Activated CD4-positive, alpha-beta T cell treated with anti-CD3 and anti-CD28 coated beads, Interleukin-2, Interleukin-4, amounts not matched to agents 100 ng/mL and 50 ng/mL, durations not matched to agents 16 hours and 8 hours (primary cell): ENCODE measurements at places on chromosomes 5 and 9.

GRCh38 chr9:97905228-97905627 is 17.1 kb downstream of the TRMO start:
- peak; percentile 56 for DNase-seq

- no peak for DNase-seq
Observed at GRCh38 chr5:124697933-124698591, 48.4 kb downstream of the ZNF608 start.

GRCh38 chr9:88942411-88942810 is 48.9 kb upstream of the S1PR3 start:
- no peak for DNase-seq

DNA sequence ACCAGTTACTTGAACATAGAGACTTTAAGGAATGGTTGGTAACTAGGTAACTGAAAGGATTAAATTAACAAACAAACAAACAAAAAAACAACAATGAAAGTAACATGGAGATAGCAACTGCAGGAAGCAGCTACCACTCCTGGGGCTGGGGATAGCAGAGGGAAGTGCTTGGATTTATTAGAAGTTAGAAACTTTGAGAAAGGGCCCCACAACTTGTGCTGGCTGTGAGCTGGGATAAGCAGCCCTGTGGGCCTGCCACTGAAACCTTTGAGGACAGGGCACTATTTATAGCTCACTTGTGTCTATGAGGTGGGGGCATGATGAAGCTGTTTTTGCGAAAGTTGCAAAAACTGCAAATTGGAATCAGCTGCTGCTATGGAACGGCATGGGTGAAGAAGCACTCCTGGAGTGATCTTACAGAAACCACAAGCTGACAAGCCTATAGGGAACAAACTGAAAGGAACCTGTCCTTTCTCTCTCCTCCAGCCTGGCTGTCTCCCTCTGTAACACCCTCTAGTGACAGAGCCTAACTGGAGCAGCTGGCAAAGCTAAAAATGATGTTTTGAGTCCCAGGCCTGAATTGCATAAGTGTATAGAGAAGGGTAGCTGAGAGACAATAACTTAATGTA is 91.4 kb upstream of the RANBP6 start:
- DNase-seq: peak; percentile 1

DNA sequence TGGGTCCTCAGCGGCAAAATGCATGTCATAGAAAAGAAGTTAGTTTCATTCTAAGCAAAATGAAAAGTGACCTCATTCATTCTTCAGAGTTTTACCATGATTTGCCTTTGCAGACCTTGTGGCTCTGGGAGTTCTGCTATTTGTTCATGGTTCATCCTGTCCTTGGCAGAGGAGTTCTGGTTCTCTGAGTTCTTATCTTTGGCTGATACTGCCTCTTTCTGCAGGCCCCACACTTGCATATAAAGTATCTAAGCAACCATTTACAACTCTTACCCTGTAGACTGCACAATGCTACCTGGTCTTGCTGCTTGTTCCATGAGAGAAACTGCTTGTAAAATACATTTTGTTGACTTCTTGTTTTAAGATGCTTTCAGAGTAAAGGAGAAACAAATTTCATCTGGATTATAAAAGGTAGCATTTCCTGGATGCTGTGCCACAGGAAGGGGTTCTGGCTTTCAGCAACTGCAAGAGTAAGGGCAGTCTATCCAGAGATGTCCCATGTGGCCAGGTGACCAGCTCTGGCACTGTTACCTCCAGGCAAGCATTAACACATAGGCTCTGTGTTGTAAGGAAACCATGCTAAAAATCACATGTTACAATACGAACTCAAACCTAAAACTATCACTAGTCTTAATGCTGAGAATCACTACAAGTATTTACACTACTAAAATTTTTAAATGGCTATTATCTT is 513.2 kb downstream of the SPOCK1 start:
- DNase-seq: no peak

DNA sequence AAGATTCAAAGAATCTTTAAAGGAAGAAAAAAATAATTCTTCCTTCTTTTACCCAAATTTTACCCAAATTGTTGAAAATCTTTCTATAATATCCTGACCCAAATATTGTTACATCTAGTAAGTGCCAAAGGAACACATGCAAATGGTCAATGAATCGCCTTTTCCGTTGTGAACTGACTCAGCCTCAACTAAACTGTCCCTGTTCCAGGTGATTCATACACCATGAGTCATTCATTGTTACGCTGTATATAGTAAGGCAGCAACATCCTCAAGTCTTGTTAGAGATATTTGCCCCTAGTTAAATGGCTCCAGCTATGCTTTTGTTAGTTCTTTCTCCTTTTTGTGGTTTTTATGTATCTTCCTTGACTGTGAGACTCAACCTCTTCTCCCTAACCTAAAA is 9.7 kb downstream of the PTGER4 start:
- DNase-seq: peak; percentile 87

- DNase-seq: no peak
Observed at GRCh38 chr9:30605936-30606335, 1778.5 kb upstream of the ACO1 start.

GRCh38 chr5:38612851-38613250 is 56.4 kb upstream of the LIFR start:
- DNase-seq: no peak

DNA sequence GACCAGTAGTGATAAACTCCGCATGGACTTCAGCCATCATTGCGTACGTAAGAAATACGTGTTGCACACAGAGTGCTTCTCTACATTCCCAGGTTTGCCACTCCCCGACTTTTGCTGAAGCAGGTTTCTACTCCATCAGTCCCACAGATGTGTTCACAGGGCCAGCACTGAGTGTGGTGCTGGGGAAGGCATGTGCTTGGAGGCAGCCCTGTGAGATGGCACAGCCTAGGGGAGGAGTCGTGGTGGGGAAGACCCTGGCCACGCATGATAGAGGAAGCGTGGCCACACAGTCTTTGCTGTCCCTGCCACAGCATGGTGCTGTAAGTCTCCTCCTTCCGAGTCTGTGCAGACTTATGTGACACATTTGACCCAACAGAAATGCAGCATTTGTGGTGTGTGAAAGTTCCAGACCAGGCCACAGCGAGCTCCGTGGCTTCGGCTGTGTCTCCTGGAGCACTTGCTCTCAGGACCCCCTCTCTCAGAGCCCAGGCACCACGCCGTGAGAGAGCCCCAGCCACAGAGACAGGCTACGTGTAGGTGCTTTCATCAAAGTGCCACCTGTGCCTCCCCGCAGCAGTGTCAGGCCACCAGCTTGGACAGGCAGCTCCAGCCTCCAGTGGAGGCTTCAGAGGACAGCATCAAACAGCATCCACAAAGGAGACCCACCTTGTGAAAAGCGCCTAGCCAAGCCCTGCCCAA is 197.8 kb downstream of the AUH start:
- no peak for DNase-seq

DNA sequence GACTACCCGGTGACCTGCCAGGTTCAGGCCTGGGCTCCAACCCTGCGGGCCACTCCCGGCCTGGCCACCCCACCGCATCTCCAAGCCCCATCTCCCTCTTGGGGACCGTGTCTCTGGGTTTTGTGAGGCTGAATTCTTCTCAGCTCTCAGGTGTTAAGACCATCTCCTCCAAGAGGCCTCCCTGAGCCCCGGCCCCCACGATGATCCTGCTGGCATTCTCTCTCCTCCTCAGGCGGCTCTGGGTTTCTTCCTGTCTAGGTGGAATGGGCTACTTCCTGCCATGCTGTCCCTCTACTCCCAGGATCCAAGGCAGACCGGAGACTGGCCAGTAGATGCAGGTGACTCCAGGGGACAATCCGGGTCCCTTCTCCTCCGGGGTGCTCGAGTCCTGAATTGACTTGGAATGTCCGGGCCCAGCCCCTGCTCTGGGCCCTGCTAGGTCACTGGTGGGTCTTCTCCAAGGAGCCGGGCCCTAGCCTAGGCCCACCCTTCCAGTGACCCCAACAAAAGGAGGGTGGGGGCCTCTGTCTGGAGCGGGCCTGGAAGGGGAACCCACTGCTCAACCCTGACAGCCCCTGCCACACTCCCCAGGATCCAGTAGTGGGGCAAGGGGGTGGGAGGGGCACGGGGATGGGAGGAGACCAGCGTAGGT is 219.8 kb downstream of the C9orf50 start:
- DNase-seq: no peak

DNA sequence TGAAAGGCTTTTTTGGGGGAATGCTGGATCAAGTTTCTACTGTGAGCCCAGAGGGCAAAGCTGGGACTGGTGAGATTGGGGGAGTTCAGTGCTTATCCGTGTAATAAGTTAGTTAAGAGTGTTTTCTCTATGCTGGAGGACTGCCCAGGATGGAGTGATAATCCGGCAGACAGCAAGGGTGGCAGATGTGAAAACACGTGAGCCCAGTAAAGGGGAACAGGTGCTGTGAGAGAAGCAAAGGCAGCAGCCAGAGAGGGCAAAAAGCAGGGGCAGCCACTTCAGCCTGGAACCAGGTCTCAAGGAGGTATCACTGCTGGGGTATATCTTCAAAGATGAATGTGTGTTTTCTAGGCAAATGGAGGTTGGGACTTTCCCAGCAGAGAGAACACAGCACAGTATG is 53.9 kb downstream of the GALNT10 start:
- no peak for DNase-seq

DNA sequence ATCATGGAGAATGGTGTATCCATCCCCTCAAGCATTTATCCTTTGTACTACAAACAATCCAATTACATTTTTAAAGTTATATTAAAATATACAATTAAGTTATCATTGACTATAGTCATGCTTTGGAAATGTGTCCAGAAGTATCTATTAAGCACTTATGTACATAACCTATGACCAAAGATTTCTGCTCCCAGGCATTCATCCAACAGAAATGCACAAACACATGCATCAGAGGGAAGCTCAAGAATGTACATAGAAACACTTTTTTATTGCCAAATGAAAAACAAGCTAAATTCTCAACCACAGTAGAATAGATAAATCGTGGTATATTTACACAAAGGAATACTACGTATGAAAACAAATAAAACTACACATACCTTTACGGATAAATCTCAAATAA is 700.5 kb upstream of the ZNF608 start:
- no peak for DNase-seq

- DNase-seq: no peak
Observed at GRCh38 chr9:116165912-116166311, 12.3 kb downstream of the PAPPA start.

GRCh38 chr9:3012842-3013241 is 168.9 kb upstream of the PUM3 start:
- no peak for DNase-seq

- DNase-seq: no peak
Observed at GRCh38 chr5:164296603-164297080, 791.2 kb downstream of the MAT2B start.

GRCh38 chr5:172897481-172898217 is 61.6 kb upstream of the RPL26L1 start:
- DNase-seq: no peak

DNA sequence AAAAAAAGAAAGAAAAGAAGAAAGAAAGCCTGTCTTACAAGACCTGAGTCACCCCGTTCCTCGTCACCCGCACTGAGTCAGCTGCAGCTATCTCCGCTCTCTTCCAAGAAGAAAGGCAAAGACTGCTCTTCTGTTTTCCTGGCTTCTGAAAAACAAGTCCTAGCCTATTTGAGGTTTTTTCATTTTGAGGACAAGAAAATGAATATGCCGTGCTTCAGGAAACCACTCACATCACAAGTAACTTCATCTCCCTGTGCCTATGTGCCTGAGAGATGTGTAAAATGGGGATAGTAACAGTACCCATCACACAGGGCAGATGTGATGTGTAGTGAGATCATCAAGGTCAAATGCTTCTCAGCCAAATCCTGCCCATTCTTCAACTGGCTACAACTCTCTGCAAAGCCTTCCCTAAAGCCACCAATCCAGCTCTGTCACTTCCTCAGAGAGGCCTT is 78.4 kb downstream of the GLDC start:
- DNase-seq: peak; percentile 66

DNA sequence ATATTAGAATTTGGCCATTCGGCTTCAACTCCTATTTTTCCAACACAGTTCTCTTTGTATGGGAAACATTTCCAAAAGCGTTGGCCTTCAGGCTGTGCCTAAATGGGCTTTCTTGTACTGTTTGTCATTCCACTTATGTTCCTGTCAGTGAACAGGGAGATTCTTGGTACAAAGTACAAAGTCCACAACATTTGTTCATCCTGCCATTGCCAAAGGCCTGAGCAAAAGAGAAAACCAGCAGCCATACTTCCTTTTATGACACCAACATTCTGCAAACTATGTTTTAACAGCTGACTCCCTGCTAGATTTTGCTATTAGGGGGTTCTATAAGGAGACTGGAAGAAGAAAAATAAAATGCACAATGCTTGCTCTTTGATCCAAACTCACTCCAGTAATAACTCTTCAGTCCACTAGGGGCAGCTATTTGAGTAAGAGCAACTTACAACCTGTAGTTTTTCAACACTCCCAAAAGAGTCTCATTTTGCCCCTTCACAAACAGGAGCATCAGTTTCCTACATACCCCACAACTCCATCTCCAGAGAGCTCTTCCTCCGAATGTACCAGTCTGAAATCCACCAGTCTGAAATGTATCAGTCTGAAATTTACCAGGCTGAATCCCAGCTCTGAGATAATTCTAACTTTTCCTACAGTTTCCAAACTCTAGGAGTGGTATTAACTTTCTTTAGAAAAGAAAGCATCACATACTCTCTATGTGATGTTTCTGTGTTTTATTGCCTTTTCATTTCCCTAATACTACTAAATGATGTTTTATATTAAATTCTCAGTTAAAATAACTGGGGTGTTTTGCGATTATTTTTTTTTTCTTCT is 693.8 kb downstream of the DNAH5 start:
- peak; percentile 5 for DNase-seq

- no peak for DNase-seq
Observed at GRCh38 chr5:8912106-8912505, 633.8 kb downstream of the SEMA5A start.

DNA sequence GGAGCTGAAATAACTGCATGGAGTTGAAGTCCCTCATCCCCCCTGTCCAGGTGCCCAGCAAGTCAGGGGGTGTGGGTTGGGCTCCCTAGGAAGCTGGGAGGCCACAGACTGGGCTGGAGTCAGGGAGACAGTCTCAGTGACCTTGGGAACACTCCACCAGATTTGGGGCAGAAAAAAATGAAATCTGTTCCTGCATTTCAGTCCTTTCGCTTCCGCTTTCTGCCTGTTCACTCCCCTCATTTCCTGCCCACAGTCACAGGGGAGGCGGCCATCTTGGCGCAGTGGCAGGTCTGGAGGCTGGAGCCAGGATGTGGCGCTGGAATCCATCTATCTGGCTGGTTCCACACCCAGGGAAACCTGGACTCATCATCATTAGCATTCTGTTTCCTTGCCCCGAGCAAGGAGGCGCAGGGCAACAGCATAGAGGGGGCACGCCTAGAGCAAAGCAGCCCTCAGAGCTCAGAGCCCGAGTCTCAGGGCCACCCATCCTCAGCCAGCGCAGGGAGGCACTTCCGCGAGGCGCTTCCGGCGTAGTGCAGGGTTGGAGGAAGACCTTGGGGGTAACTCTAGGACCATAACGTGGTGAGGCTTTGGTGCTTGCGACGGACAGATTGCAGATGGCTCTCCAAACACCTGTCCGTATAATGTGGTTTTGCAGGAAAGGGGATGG is 86.2 kb upstream of the HSPA9 start:
- DNase-seq: no peak
